Vein endothelial cell (primary cell): ENCODE measurements at places on chromosomes 16 and 17. TPM values are rescaled to one million over a fixed set of nuclear protein-coding genes. Genes with fewer than 3 reads are reported as not detected.

CCL16 gene
- total RNA-seq: 0.65 and 0.86 TPM in 2 replicates

AATK gene
- total RNA-seq: 3.1 and 5.6 TPM in 2 replicates

ZMYND15 gene
- under 0.01 TPM in 1 of 2 replicates, not detected in the other for total RNA-seq

MMP15 gene
- 19.6 and 20.5 TPM in 2 replicates for total RNA-seq

YBX2 gene
- 2.3 TPM in 1 of 2 replicates, not detected in the other for total RNA-seq

CLDN6 gene
- under 0.01 TPM in 1 of 2 replicates, not detected in the other for total RNA-seq

HOXB7 gene
- 14.4 and 17.9 TPM in 2 replicates for total RNA-seq

CYBA gene
- 124 and 270 TPM in 2 replicates for total RNA-seq

SPNS3 gene
- 0.57 and 0.98 TPM in 2 replicates for total RNA-seq

KCNH4 gene
- under 0.01 TPM in 1 of 2 replicates, not detected in the other for total RNA-seq
